NCI-H526 (cell line): ENCODE measurements at places on chromosomes 6 and 20.

DNA sequence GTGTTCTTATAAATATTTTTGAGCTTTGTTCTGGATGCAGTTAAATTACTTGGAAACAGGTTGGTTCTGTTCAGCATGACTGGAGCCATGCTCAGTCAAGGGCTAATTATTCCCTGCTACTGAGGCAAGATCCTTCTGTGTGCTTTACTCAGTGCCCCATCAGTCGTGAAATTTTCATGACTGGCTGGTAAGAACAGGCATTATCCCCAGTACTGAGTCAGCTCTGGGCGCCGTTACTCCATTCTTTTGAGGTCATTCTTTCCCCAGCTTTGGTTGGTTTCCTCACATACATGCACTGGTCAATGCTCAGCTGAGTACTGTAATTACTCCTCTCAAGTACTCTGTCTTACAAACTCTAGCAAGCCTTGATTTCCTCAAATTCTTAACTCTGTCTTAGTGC lies 71.3 kb downstream of the CDKAL1 start:
- DNase-seq = no peak

GRCh38 chr6:64122712-64123375 lies 487.2 kb downstream of the PHF3 start:
- no peak for DNase-seq

GRCh38 chr20:44747166-44748004 lies 1.7 kb downstream of the KCNK15 start:
- peak; percentile 92 for DNase-seq

DNA sequence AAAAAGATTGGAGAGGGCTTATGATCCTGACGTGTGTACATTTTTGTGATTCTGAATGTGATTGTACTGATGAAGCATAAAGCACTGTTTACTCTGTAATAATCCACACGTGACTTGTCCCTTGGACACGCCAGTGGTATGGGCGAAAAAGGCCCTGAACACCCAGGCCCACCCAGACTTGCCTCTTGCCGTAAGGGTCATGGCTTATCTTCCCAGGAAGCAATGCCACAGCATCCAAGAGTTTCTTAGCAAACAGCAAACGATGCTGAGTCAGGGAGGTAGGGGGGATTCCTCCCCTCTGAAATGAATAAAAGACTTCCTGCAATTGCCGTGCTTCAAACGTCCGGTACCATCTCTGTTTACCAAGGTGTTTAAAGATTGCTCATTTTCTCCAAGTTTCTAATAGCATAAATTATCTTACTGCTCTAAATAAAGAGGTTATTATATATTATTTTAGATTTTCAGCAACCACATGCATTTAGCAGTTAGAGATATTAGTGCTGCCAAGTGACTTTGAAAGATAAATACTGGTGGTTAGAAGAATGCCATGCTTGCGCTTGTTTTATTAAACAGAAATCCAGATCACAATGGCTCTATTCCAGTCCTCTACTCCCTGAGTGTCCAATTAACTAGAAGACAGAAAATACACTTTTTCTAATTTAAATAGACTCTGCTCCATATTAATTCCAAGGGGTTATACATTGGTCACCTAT lies 212.8 kb upstream of the CST7 start:
- DNase-seq = no peak

DNA sequence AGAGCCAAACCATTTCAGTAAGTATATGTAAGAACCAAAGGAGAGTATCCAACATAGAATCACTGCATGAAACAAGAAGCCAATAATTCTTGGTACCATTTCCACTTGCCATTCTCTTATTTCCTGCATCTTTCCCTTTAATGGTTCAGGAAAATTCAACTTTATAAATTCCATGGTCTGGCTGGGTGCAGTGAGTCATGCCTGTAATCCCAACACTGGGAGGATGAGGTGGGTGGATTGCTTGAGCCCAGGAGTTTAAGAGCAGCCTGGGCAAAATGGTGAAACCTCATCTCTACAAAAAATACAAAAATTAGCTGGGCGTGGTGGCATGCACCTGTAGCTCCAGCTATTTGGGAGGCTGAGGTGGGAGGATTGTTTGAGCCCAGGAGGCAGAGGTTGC lies 21.2 kb downstream of the NHLRC1 start:
- DNase-seq = no peak

DNA sequence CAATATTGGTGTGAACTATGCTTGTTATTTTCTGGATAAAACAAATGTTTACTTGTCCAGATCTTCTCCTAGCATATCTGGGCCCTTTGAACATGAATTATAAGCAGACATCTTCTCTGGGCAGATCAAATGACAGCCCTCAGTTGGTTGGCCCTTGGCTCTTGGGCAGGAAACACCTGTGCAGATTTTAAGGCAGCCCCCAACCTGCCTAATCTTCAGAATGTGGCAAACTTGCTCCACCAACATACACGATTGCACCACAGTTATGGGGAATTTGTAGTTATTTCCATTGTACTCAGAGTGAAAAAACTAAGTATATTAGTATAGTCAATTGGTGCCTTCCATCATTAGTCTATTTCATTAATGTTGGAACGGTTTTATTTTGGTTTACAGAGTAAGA lies 94.9 kb upstream of the KCNK16 start:
- DNase-seq = no peak

- no peak for DNase-seq
Measured at GRCh38 chr6:2966347-2966746, 5.0 kb downstream of the SERPINB6 start.

GRCh38 chr20:8062756-8063155 lies 43.2 kb upstream of the TMX4 start:
- no peak for DNase-seq

- DNase-seq = no peak
Measured at GRCh38 chr20:56437196-56437960, 25.3 kb downstream of the CASS4 start.

- peak; percentile 25 for DNase-seq
Measured at GRCh38 chr6:38215225-38215624, 395.7 kb downstream of the ZFAND3 start.

GRCh38 chr6:28142446-28142845 lies 763 bp downstream of the ZKSCAN8 start:
- no peak for DNase-seq

- no peak for DNase-seq
Measured at GRCh38 chr20:39399463-39399862, 437.3 kb downstream of the DHX35 start.

GRCh38 chr6:78896227-78896626 lies 28.9 kb downstream of the IRAK1BP1 start:
- no peak for DNase-seq

- DNase-seq = no peak
Measured at GRCh38 chr6:105900125-105900937, 185.8 kb upstream of the PRDM1 start.

GRCh38 chr6:120116343-120116742 lies 766.8 kb upstream of the MAN1A1 start:
- no peak for DNase-seq

DNA sequence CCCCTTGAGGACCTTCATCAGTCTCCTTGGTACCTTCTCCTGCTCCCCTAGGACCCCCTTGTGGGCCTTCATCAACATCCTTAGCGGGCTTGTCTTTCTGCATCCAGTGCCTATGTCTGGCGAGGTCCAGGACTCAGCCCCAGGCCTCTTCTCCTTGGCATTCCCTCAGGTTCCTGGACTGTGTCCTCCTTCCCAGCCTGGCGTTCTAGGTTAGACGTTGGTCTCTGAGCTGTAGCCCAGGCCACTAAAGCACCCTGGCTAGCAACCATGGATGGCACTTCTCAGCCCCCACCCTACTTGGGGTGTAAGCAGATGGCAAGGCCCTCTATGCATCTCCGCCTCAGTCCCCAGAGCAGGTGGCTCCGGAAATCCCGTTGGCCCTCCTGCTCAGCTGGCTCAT lies 51.5 kb upstream of the NNAT start:
- no peak for DNase-seq

- DNase-seq = no peak
Measured at GRCh38 chr6:117232196-117232595, 33.2 kb upstream of the VGLL2 start.

- no peak for DNase-seq
Measured at GRCh38 chr6:30611150-30611855, 5.7 kb downstream of the PPP1R10 start.

GRCh38 chr20:4661191-4661590 lies 60.5 kb upstream of the PRND start:
- DNase-seq = no peak

DNA sequence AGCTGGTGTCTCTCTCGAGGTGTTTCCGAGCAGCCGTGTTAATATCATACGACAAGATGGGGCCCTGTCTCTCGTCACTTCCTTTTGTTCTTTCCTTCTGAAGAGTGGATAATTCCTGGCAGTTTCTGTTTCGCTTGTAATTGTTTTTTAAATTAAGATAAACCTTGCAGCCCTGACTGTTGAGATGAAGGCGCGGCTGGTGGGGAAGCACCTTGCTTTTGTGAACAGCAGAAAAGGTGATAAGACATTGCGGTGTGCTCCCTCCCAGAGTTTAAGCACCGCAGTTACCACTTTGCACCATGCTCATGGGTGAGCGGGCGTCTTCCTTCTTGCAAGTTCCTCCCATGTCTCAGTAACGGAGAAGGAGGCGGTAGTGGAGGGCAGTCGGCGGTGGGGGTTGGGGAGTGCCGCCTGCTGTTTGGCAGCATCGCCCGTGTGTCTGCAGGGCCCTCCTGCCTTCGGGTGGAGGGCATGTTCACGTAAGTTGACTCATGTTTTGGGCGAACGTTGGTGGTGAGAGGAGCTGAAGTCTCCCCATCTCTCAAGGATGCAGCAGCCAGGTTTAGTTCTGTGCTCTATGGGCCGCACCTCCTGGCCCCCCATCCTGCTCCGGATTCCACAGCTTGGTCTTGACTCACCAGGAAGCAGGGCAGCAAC lies 345.9 kb downstream of the TAF4 start:
- no peak for DNase-seq
